ENCODE measurements at places on chromosomes 11 and 22.

DNA sequence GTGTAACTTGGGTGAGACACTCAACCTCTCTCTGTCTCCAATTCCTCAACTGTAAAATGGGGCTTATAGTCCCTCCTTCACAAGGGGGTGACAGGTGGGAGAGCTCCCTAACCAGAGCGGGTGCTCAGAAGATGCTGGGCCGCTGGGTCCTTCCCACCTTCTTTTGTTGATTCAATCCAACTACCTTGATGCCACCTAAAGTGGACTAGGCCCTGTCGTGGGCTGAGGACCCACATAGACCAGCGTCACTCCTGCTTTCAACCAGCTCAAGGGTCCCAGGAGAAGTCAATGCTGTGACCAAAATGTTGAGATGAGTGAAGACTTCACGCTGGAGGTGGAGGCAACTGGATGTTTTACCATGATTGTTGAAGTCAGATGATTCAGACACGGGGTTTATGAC is 72.7 kb upstream of the WNT11 start:
- no peak for DNase-seq

GRCh38 chr11:110990311-110990710 is 255.2 kb upstream of the POU2AF2 start:
- DNase-seq: no peak

DNA sequence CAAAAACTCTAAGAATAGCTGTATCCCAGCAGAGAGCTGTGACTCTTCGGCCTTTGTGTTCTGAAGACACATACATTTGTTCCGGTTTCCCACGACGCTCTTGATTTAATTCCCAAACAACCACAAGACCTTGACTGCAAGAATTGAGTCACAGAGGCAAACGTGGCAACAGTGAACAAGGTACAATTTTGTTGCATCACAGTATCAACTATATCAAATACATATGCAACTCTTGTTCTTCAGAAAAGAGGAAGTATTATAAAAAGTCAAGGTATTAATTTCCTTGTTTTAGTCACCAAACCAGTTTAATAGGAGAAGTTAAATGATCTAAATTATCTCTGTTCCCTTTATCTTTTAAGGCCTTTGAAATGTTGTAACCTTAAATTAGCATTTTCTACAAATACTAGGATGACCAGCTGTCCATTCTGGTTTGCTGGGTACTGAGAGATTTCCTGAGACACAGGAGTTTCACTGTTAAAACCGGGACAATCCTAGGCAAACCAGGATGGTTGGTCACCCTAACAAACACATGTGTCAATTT is 11.1 kb downstream of the HPS5 start:
- DNase-seq: no peak

GRCh38 chr11:75163921-75164849 is 13.3 kb downstream of the SLCO2B1 start:
- DNase-seq: no peak

DNA sequence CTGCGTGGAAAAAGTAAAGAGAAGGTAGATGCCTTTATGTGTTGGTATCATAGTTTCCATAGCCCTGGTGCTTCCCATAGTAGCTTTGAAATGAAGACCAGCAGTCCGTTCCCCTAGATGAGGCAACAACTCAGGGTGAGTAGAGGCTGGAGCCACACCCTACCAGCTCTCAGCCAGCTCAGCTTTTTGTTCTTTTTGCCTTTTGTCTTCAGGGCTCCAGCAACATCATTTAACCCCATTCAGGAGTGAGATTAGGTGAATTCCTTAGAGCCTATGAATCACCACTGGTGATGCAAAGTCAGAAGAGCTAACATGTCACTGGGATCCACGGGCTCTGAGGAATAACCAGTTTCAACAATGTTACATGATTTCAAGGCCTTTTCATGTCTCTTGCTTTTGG is 14.0 kb upstream of the SESN3 start:
- DNase-seq: no peak

DNA sequence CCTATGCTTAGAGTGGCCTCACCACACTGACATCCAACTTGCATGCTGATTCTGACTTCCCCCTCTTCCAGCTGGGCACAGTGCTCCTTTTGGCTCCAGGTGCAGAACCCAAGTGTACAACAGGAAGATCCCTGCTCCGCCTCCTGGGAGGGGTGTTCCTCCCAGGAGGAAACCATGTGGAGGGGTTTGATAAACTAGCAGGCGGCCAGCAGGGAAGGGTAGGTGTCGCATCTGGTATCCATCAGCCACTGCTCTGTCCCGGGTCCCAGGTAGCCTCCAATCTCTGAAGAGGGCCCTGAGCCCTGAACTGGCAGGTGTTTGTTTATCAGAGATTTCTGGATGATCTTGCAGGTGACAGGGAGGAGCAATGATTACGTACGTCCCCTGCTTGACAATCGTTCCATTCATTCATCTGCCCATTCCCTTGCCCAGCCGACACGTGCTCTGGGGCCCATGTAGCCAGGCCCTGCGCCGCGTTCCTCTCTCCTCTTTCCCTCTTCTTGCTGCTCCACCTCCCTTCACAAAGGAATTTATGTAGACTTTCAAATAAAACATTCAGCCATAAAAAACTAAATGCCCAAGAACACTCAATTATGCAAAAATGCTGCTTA is 41.2 kb upstream of the MICAL2 start:
- no peak for DNase-seq

DNA sequence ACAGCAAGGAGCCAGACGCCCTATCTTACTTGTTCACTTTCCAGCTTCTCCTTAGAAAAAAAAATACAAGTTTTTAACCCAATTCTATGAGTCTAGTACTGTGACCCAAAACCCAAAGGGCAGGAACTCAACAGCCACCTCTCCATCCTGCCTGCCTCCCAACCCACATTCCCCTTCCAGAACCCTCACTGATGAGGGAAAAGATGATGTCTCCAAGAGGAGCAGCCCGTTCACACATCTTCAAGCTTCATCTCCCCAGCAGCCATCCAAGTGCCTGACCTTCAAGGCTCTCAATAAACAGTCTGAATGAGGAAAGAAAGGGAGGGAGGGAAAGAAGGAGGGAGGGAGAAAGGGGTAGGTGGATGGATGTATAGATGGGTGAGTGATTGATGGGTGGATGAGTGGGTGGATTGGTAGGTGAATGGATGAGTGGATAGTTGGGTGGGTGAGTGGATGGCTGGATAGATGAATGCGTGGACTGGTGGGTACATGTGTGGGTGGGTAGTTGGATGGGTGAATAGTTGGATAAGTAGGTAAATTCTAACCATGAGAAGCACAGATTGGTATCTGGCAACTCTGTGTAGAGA is 50.4 kb downstream of the IGLL5 start:
- DNase-seq: no peak

DNA sequence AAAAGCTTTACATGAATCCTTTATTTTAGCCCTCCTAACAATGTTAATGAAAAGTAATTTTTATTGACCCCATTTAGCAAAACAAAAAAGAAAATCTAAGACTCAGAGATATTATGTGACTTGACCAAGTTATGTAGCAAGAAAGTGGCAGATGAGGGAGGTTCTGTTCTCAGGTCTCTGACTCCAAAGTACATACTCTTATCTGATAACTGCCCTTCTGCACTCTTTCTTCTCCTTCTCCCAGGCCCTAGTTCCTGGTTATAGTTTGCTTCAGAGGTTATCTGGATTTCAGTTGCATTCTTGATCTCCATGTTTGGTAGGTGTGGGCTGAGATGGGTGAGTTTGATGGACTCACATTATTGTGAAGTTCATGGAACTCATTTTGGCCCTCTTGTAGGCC is 4.5 kb downstream of the OR9Q2 start:
- no peak for DNase-seq

DNA sequence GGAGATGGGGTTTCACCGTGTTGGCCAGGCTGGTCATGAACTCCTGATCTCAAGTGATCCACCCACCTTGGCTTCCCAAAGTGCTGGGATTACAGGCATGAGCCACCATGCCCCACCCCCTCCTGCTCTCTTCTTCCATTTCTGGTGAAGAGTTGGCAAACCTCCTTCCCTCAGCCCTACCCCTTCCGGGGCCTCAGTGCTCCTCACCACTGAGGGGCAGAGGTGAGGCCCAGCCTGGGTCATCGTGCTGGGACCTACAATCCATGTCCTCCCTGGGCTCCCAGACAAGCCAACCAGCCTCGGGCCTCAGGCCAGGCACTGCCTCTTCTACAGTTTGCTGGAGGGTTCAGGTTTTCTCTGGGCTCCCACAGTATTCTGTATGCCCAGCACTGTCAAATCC is 14.8 kb upstream of the TPBGL start:
- no peak for DNase-seq

GRCh38 chr11:131964698-131965483 is 594.5 kb downstream of the NTM start:
- DNase-seq: no peak

- no peak for DNase-seq
Observed at GRCh38 chr22:31631436-31631835, 30.6 kb downstream of the PISD start.

DNA sequence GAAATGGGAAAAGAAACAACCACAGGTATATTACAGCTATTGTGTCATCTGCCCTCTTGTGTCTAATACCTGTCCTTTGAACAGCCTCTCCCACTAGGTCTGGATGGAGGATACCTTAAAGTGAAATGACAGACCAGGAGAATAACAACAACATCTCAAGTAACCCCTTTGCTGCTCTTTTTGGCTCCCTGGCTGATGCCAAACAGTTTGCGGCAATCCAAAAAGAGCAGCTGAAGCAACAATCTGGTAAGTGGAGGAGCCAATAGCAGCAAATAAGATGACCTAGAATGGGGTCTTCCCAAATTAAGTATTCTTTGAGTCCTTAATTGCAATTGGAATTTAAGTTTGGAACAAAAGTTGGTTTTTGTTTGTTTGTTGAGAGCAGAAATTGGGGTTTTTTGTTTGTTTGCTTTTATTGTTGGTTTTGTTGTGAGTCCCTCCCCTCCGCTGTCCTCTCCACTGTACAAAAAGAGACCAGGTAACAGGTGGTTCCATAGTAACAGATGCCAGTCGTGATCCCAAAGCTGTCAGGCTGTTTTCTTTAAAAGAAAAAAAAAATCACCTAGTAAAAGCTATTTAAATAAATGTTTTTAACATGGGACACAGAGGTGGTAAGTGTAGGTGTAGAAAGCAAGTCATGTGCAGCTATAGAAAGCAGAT is 5.7 kb downstream of the UBE4A start:
- DNase-seq: no peak

GRCh38 chr22:20604776-20605221 is 97.4 kb downstream of the MED15 start:
- DNase-seq: no peak

Measured in stimulated activated CD4-positive, alpha-beta T cell treated with anti-CD3 and anti-CD28 coated beads, TNF-alpha, amount 100 ng/mL, for 1 hour (primary cell).